ENCODE measurements at places on chromosomes 4 and X.

GRCh38 chr4:38526412-38526811 lies 137.6 kb upstream of the KLF3 start:
- no peak for DNase-seq

DNA sequence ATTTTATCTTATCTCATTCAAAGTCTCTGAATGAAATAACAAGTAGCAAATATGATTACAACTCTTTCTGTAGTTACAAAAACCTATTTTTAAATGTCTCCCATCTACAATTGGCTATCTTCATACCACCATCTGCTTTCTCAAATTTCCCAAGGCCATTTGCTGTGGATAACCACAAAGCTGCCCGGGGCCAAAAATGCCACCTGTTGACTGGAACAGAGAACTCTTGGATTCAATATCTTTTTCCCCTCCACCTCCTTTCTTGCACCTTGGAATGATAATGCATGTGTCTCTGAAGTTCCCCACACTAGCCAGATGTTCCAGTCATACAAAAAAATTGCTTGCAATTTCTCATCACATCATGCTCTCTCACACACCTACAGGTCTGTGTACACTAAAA lies 93.3 kb upstream of the SCML1 start:
- no peak for DNase-seq

DNA sequence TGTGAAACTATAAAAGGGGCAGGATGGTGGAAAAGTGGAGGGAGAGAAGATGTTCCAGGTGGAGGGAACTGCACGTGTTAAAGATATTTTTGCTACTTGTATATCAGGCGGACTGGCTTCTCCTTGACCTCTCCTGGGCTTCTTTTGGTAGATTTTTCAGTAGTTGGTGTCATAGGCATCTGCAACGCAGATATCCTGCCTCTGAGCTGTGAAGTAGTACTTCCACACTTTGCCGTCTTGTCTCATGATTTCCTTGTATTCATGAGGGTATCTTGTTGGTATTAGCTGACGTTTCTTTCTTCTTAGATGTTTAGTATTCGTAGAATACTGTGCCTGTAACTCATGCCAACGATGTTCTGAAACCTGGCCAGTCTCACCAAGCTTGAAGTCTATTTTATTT lies 81.0 kb downstream of the WWC2 start:
- DNase-seq, result no peak

- DNase-seq, result no peak
Measured at GRCh38 chrX:120367402-120368109, 5.7 kb downstream of the ATP1B4 start.

- no peak for DNase-seq
Measured at GRCh38 chr4:150743564-150744342, 161.8 kb downstream of the MAB21L2 start.

- DNase-seq, result no peak
Measured at GRCh38 chr4:19927381-19927780, 324.3 kb upstream of the SLIT2 start.

GRCh38 chrX:23699636-23700194 lies 32.4 kb downstream of the PRDX4 start:
- DNase-seq, result no peak

DNA sequence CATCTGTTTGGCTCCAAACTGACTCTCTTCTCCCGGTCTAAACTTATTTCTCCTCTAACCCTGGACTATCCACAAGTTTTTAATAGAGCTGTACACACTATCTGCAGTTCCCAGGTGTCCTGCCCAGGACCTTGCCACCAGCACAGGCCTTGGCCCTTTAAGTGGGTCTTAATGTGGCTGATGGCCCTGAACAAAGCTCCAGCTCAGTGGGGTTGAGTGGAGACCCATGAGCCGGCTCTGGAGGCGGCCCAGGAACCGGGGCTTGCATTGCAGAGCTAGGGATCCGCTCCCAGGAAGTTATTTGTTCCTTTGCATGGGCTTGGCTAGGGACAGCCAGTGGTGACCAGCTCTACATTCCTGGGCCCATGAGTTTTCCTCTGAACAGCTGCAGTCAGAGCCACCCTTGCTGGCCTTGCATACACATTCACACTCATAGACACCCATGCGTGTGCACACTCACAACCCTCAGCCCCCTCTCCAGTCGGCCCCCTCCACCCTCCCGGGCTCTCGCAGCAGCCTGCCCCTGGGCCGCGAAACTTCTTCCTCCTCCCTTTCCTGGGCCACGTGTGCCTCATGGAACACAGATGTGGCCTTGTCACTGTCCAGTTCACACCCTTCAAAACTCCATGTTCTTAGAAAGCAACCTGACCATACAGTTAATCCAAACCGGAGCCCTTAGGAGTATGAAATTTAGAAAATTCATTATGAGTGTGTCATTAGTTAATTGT lies 58.2 kb downstream of the GPR143 start:
- DNase-seq, result no peak

- no peak for DNase-seq
Measured at GRCh38 chr4:138821331-138821730, 194.2 kb upstream of the NOCT start.
